ENCODE measurements at places on chromosomes 6 and 20. TPM values are rescaled to one million over a fixed set of nuclear protein-coding genes. Genes with fewer than 3 reads are reported as not detected.

Gene IDH3B
- total RNA-seq, result 277 TPM

Gene CGA
- not detected for total RNA-seq

Gene HLA-DRB5
- total RNA-seq, result 17.7 TPM

DNA sequence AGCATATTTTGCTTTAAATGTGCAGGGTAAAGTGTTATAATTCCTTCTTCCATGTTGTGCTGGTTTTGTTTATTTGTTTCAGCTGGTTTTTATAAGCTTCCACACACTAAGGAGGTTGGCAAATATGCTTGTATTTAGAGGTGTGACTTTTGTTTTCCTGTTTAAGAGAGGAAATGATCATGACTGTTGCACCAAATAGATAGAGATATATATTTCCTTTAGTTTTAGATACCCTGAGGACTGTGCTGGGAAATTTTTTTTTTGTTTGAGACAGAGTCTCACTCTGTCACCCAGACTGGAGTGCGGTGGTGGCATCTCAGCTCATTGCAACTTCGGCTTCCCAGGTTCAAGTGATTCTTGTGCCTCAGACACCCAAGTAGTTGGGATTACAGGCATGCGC, 5.8 kb downstream of the TBPL1 start:
- DNase-seq, result no peak

DNA sequence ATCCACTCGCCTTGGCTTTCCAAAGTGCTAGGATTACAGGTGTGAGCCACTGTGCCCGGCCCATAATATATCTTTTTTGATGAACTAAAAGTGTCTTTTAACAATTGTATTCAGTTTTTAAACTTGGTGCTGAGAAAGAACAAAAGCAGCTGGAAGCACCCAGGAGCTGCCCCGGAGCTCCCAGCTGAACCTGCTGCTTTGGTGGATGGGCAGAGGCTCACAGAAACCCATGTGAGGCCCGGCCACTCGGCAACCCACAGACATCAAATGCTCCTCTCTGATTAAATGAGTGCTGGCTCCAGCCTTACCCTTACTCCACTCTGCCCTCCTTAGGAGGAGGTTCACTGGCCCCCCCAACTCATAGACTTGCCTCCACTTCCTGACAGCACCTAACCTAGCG, 59.4 kb upstream of the FRMD1 start:
- DNase-seq, result no peak

DNA sequence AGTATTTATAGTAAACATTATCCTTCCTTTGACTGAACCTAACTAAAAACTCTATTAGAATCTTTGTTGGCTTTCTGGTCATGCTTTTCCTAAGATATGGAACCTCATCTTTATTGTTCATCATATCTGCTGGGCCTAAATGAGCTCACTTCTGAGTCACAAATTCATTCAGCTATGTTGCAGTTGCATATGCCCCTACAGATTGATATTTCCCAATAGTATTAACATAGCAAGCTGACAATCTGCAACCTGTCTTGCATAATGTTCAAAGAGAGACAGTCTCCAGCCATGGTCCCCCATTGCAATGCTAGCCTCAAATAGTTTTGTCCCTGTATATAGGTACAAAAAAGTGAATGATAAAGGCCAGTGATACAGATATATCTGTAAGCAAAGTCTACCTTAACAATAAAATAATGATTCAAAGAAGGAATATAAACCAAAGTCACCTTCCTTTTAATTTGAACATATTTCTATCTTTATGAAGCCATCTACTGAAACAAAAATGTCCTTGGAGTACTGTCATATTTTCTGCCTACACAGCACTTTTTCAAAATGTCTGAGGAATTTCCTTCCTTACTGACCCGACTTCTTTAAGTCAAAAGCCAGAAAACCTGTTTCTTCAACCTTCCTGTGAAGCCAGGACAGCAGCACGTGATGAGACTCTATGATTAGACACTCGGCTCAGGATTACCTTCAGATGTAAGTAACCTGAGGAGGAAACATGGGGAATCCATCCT, 140.7 kb downstream of the UBE3D start:
- no peak for DNase-seq

GRCh38 chr20:16965401-16965800, 217.2 kb downstream of the OTOR start:
- DNase-seq, result no peak

All from Right ventricle myocardium superior (tissue), 1 donor.